ENCODE measurements at places on chromosomes 12 and 14.

DNA sequence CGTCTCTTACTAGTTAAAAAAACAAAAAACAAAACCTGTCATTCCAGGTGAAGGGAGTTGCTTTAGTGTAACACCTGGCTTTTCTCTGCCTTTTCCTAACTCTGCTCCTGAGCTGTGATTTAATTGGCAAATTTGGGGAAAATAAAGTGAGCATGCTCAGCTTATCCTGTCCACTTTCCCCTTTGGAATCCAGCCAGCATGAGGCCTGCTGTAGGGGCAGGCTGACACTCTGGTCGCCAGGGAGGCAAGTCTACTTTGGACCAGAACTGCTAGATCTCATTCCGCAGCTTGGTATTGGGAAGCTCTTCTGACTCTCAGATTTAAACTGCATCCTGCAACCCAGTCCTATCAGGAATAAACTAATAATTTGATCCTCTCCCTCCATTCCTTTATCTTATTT lies 30.1 kb downstream of the CDKN1B start:
- DNase-seq: no peak

DNA sequence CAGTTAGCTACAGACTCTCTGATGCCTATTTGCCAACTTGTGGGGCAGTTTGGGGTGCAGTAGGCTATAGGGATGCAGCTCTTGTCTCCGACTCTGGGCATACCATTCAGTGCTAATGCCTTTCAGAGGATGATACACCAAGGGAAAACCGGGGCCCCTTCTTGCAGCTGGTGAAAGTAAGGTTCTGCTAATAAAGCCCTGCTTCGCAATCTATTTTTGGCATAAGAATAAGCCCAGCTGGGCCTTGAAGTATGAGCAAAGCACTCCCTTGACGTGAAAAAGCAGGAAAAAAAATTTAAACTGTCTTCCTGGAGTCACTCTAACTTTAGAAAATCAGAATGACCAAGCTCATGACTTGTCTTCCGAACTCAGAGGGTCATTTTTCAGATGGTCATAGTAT lies 124.1 kb upstream of the RBM19 start:
- no peak for DNase-seq

DNA sequence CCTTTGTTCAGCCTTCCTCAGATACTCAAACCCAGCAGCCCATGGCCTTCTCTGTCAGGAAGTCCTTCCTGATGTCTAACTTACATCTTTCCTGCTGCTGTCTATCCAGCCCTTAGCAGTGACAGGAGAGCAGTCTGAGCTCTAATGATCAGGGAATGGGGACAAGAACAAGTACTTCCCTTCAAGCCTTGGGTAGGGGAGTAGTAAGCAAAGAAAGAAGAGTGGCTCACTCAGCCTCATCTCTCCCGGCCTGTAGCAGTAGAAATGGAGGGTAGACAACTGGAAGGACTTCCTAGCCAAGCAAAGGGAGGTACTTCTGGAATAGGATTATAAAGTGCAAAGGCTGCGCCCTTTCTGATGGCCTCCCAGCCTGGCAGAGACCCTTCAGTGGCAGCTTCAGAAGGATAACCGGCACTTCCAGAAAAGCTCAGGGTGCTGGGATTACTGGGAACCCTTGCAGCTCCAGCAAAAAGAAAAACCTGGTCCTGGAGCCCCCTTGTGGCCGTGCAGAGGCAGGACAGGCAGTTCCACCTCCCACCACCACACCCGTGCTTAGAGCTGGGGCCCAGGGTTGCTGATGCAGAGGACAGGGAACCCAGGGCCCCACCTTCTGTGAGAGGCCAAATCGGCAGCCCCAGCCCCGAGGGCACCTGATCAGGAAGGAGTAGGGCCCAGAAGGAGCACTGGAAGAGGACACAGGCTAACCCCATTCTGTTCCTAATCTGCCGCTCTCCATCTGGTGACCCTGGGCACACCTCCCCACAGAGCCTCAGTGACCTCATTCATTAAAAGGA lies 12.4 kb upstream of the SMUG1 start:
- peak; percentile 65 for DNase-seq

DNA sequence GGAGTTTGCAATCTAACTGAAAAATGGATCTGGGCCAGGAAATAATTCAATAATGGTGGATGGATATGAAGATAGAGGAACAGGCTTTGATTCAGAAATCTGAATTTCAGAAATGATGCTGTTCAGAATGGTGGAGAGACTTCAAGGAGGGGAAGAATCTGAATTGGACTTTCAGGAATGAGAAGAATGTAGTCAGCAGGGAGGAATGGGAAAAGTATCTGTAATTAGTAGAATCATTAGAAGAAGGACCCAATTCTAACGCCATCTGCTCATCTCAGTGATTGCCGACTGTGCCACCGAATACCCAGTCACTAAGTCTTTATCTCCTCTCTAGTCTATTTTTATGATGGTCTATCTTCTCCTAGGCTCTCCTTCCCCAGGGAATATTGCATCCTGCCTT lies 363.2 kb downstream of the GALC start:
- no peak for DNase-seq

DNA sequence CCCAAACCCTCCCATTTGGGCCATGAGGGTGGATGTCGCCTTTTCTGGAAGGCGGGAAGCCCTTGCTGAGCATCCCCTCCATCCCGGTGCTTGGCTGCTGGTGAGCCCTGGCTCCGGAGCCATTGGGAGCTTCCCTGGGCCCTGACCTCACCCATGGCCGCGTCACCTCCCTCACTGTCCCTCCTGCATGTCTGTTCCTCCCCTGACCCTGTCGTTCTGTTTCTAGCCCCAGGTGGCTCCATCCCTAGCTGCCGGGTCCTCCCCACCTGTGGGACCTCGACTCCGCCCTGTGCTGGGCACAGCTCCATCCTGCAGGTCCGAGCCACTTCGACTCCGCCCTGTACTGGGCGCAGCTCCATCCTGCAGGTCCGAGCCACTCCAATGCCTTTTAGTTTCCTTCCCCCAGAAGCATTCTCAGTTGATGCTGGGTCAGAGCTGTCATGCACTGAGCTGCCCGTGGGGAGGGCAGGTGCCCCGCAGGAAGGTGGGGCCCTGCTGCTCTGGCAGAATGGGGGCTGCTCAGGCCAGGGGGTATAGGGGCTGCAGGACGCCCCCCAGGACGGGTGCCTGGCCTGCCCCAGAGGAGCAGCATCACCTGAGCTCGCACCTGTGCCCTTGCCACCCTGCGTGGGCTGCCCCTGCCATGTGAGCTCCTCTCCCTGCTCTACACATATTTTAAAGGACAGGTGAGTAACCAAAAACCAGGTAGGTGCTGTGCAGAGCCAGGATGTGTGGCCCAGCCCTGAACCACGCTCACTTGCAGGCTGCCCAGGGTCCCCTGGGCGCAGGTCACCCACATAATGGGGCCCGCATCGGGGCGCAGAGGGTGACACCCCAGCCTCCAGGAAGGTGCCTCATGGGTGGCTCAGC lies 19.0 kb downstream of the NOC4L start:
- peak; percentile 11 for DNase-seq

- no peak for DNase-seq
Observed at GRCh38 chr12:55697686-55698085, 10.0 kb downstream of the ITGA7 start.

- DNase-seq: no peak
Observed at GRCh38 chr14:69632593-69633151, 21.3 kb downstream of the SUSD6 start.

GRCh38 chr14:60720962-60721325 lies 3.2 kb downstream of the SIX4 start:
- DNase-seq: no peak

- no peak for DNase-seq
Observed at GRCh38 chr12:4346931-4347330, 25.9 kb downstream of the TIGAR start.

DNA sequence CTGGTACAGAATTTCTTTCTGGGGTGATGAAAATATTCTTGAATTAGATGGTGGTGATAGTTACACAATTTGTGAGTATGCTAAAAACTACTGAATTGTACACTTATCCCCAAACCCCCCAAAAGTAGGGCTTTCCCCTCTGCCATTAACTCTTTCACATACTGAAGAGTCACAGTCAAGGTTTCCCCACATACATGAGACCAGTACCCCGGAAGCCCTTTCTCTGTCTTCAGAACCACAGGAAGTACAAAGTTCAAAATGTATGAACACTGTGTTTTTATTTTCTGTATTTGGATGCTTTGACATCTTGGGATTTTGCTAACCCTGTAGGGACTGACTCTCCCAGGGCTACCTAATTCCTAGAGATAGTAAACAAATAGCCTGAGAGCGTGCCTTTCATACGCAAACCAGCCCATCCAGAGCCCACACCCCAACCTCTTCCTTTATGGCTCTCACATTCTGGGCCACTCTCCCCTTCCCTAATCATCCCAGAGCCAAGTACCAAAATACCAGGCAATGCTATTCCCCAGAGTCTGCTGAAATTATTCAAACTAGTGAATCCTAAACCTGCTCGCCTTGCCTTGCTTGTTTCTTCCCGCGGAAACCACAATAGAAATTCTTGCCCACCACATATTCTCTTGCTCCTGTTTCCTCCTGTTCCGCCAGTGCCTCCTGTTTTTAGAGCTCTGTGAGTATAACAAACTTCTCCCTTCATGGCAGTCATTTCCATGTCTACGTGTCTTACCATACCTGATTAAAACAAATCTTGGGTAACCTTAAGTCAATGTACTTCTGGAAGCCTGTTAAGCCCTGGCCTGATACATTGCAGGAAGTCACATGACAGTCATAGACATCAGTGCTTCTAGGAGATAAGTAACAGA lies 524.8 kb downstream of the FUT8 start:
- DNase-seq: no peak

DNA sequence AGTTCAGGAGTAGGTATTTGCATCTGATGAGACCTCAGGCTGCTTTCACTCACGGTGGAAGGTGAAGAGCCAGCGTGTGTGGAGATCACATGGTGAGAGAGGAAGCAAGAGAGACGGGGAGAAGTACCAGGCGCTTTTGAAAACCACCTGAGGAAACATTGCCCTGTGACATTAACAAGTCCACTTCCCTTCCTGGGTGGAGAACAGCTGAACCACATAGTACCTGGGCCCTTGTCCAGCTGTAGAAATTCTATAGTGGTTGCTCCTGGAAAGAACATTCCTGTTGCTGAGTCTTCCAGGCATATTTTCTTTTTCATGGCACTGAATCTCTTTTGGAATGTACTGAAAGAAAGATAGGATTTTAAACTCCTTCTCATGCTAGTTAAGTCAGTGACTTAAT lies 87.3 kb upstream of the RIN3 start:
- no peak for DNase-seq

All from activated naive CD4-positive, alpha-beta T cell treated with anti-CD3 and anti-CD28 coated beads, Interleukin-2, amount 50 U/mL, for 16 hours (primary cell).